ENCODE measurements at places on chromosomes 2 and 18.

DNA sequence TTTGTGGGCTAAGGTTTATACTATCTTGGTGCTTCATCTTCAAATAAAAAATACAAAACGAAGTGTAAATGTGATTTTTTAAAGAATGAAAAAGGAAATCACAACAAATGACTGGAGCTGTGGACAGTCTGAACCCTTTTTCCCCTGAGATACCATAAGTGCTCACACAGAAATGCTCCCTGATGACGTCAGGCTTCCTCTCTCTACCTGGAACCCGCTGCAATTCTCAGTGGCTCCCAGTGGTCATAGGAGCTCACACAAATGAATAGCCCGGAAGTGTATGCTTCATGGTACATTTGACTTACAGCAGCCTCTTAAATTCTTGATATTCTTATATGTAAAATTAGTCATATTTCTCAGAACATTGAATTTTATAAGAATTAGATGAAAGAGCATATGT is 249.7 kb upstream of the GYPC start:
- no peak for DNase-seq

DNA sequence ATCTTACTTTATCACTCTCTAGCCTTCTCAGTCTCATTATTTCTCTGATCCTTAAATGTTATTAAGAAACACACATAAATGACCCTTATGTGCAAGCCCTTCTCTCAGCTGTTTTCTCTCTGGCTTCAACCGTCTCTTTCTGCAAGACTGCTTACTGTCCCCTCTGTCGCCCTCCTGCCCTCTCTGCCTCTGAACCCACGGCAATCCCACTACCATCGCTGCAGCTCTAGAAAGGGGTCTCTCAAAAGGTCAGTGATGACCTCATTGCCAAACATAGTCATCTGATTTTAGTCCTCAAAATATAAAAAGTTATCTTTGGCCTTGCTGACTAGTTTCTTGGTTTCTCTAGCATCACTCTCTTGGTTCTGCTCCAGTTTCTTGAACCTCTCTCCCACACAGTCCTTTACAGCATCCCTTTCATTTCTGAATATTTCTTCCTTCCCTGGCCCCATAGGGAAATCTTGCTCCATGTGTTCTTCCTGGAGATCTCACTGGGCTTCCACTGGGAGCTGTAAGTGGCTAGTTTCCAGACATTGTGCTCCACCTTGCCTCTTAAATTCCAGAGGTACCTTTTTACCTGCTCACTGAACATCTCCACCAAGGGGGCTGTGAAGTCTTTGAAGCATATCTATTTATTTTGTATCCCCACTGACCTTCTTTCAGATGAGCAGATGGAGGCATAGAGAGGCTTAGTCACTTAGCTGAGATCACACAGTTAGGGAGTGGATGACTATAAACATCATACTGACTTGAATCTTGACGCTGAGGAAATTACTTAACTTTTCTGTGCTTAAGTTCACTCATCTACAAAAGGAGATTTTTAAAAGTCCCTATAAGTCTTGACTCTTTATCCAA is 96.2 kb downstream of the PDE1A start:
- no peak for DNase-seq

- DNase-seq: no peak
Measured at GRCh38 chr2:184272056-184272455, 326.3 kb upstream of the ZNF804A start.

- no peak for DNase-seq
Measured at GRCh38 chr2:27960237-27960912, 69.8 kb downstream of the BABAM2 start.

- DNase-seq: no peak
Measured at GRCh38 chr18:77359561-77360314, 110.1 kb downstream of the GALR1 start.

GRCh38 chr2:23178396-23178795 is 206.6 kb upstream of the KLHL29 start:
- DNase-seq: no peak

- DNase-seq: no peak
Measured at GRCh38 chr2:71815701-71816474, 331.8 kb downstream of the CYP26B1 start.

DNA sequence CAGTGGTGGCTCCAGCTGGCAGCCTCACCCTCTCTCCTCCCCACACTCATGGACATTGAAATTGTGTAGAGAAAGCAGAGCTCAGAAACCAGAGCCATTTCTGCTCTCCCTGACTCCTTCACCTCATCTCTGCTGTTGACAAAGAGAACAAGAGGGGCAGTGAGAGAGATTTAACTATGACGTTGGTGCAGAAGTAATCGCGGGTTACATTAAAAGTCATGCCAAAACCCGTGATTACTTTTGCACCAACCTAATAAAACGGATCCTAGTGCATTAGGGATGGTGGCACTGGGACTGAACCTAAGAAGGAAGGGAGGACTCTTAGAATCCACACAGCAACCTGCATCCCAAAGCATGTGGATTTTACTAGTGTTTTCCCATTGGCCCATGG is 113.3 kb upstream of the CDC42EP3 start:
- DNase-seq: no peak

DNA sequence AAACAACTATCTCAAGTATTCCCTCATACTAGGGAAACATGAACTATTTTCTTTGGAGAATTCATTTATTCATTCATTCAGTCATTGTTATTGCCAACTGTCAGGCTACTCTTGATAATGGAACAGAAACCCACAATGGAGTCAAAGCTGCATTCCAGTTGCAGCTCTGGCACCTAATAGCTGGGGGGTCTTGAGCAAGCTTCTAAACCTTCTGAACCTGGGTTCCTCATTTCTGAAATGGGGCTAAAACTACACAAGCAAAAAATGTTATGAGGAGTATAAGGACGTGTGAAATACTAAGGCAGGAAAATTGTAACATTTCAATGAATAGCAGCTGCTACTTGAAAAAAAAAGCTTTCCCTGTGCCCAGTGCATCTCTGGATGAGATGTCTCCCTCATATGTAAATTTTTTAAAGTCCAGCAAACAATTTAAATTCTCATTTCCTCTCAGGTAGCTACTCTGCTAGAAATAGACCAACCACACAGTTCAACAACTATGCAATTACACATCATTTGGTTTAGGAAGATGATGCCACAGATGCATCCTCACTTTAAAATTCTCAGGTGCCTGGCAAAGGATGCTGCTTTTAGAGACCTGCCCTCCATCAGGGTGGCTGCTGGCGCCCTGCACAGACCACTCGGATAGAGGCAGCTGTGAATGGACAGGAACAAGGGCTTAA is 38.5 kb downstream of the SPRED2 start:
- DNase-seq: no peak

All from stimulated activated CD8-positive, alpha-beta memory T cell treated with anti-CD3 and anti-CD28 coated beads, Interleukin-4, amount 100 ng/mL, for 4 hours (primary cell).